Fibroblast of mammary gland (primary cell): ENCODE measurements at places on chromosomes 3 and 15.
A peak's percentile ranks its signal among the peaks of the same experiment; 100 is the strongest.

GRCh38 chr15:56045068-56045748, 51.8 kb upstream of the NEDD4 start:
- DNase-seq: peak; percentile 11

DNA sequence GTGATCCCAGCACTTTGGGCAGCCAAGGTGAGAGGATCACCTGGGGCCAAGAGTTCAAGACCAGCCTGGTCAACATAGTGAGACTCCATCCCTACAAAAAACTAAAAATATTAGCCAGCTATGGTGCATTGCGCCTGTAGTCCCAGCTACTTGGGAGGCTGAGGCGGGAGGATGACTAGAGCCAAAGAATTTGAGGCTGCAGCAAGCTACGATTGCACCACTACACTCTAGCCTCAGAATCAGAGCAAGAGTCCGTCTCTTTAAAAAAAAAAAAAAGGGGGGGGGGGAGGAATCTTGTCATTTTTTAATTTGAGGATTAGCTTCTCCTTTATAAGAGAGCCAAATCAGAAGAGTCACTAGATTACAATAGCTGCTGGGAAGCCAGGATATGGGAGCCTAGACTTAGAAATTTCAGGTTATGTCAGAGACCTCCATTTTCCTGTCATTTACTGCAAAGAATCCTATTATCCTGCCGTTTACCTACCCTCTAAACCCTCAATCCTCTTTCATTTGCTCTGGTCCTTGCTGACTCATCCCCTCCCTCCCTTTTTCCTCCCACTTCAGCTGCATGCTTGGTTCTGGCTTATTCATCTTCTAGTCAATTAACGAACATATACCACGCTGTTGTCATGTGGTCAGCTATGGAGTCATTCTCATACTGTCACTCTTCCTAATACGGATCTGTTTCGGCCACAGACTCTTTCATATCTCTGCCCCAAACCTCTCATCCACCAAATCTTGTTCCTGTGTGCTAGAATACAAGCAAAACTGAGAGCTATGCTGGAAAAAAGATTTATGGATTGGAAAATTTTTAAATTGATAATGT, 83.8 kb upstream of the PPIB start:
- DNase-seq: peak; percentile 96

DNA sequence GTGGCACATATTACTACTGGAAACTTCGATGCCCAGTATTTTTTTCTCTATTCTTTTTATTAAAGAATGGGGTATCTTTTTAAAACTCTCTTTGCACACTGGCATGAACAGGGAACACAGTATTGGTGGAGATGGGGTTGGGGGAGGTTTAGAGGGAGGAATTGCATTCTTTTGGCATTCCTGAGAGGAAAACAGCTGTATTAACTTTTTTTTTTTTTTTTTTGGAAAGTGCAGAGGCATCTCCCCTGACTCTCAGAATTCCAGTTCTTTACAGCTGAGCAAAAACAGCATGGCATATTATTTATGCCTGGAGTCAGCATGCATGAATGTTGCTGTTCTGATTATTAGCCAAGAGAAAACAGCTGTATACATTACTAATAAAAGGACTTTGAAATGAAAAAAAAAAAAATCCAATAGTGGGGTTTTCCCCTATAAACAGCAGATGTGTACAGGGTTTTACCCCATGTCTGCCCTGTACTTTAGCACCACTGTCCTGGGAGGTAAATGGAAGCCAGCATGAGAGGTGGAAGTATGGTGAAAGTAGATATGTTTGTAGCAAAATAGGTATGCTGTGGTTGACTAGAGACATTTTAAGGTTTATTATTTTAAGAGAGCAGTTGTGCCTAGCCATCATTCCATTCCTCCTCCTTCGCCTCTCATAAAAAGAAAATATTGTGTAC, 132.2 kb downstream of the FNDC3B start:
- DNase-seq: no peak

DNA sequence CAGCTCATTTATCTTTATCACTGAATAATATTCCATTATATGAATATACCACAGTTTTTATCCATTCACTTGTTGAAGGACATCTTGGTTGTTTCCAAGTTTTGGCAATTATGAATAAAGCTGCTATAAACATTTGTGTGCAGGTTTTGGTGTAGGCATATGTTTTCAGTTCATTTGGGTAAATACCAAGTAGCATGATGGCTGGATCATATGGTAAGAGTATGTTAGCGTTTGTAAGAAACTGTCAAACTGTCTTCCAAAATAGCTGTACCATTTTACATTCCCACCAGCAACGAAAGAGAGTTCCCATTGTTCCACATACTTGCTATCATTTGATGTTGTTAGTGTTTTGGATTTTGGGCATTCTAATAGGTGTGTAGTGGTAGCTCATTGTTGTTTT, 72.0 kb upstream of the GOLGA8J start:
- no peak for DNase-seq

DNA sequence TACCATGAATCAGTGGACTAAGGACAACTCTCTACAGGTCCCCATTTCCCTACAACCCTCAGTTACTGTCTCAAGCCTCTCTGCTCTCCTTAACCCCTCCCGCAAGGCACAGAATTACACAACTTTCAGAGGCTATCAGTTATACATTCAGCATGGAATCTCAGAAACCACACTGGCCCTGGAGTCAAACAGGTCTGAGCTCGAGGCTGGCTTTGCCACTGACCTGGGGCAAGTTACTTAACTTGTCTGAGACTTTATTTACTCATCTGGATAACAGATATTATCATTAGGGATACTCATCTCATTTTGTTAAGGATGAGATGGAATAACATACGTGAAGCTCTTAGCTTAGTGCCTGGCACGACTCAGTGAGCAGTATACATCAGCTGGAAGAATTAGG, 95.2 kb downstream of the WDR76 start:
- DNase-seq: peak; percentile 34
